ENCODE measurements at places on chromosomes 13 and 19.

GRCh38 chr13:66528180-66528579 is 702.0 kb downstream of the PCDH9 start:
- no peak for DNase-seq

- DNase-seq, result no peak
Measured at GRCh38 chr13:103157434-103158145, 91.4 kb upstream of the SLC10A2 start.

DNA sequence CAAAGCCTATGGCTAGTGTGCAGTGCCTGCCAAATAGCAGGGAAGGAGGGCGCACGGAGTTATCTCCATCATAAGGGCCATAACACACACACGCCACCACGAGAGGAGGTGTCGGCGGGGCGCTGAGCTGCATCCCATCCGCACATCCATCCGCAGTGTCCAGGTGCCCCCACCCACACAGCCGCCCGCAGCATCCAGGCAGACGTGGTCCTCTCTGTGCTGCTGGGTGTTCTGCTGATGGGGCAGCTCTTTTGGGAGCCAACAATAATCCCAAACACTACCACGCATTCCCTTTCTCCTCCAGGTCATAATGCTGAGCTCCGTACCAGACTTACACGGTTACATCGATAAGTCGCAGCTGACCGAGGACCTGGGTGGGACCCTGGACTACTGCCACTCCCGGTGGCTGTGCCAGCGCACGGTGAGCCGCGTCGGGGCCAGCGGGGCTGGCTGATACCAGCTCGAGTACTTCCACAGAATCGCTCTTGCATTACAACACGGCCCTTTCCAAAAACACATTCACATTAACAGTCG is 41.5 kb upstream of the F7 start:
- DNase-seq, result no peak

DNA sequence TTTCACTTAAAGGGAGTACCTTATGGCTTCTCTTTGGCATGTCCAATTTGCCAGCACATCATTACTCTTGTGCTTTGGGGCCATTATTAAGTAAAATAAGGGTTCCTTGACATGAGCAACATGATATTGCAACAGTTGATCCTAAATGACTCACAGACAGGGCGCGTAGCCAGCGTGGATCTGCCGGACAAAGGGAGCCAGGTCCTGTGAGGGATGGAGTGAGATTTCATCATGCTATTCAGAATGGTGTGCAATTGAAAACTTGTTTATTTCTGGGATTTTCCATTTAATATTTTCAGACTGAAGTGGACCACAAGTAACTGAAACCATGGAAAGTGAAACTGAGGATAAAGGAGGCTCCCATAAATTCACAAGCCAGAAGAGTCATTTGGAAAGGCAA is 48.6 kb upstream of the WASF3 start:
- DNase-seq, result no peak

DNA sequence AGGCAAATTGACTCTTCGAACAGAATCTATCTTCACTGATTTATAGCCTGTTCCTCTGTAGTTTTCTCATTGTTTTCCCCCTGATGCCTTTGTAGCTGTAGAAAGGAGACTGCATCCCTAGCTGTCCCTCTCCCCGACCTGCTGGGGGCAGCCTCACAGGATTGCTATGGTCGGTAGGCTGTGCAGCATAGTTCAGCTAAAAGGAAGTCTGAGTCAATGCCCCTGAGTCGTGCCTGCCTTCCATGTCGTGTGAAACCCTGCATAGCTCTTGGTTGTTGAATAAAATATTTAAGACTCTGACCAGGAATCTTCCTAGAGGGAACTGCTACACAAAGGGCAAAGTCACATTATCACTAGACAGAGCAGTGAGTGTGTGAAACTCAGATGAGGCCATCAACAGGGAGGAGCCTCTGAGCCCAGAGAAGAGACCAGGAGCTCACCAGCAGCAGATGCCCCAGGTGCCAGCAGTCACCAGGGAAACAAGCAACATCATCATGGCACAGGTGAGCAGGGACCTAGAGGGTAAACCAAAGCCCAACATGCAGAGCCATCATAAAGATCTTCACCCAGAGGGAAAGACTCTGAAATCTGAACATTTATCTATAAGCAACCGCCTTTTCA is 108.4 kb upstream of the NBEA start:
- no peak for DNase-seq

DNA sequence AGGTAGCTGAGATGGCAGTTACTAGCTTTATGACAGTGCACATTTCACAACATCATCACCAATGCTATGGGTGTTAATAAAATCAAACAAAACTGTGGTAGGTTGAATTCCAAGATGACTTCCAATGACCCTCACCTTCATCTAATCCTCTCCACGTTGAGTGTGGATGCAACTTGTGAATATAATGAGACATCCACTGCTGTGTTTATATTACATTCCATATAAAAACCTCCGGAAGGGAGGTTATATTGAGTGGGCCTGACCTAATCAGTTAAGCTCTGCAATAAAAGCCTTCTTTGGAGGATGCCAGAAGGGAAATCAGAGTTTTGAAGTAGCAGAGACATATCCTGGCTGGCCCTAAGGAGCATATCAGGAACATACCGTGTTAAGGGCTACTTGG is 25.6 kb upstream of the CSNK1A1L start:
- no peak for DNase-seq

DNA sequence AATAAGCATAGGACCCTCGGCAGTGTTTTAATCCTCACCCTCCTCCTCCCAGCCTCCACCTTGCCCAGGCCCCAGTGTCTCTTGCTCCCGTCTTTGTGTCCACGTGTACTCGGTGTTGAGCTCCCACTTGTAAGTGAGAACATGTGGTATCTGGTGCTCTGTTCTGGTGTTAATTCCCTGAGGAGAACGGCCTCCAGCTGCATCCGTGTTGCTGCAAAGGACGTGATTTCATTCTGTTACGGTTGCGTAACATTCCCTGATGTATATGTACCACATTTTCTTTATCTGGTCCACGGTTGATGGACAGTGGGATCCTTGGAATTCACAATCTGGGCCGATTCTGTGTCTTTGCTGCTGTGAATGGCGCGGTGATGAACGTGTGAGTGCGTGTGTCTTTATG is 44.7 kb upstream of the TFDP1 start:
- DNase-seq, result no peak

- no peak for DNase-seq
Measured at GRCh38 chr13:79909644-79910043, 428.7 kb downstream of the NDFIP2 start.

DNA sequence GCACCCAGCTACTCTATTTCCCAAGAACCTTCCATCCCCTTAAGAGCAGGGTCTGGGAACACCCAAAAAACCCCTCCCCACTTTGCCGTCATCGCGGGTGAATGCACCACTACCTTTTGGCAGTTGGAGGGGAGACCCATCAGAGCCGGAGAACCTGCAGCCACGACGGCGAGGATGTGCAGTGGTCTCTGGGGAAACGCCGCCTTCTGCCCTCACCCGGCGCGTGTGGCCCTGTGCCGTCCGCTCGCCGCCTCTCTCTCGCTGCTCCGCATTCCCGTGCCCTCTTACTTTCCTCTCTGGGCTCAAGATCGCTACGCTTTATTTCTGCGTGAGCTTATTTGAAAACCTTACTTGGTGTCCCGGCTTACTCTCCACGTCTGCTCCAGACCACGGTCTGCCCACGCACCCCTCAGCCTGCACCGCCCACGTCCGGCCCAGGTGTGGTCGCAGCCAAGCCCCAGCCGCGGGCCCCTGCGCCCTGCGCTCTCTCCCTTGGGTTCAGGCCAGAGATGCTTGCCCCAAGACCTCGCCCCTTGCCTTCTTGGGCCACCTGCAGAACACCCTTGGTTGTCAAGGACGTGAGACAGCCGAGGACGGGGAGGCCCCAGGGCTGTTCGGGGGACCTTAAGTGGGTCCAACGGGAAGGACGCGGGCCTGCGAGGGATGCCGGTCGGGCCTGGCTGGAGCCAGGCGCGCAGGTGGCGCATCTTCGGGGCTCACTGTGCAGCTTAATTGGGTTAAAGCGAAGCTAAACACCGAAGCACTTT is 2.0 kb upstream of the MAB21L1 start:
- no peak for DNase-seq

- no peak for DNase-seq
Measured at GRCh38 chr13:89930861-89931260, 1416.6 kb upstream of the MIR17HG start.

Measured in NCI-H1417 (cell line).